ENCODE measurements at places on chromosomes 3 and 15. TPM values are rescaled to one million over a fixed set of nuclear protein-coding genes. Genes with fewer than 3 reads are reported as not detected.

The SRGAP3 gene
- total RNA-seq = 1.3 TPM

The PRTG gene
- not detected for total RNA-seq

The STAC gene
- total RNA-seq = not detected

The EFCC1 gene
- total RNA-seq = not detected

The UROC1 gene
- total RNA-seq = not detected

The LSAMP gene
- total RNA-seq = not detected

The CPNE9 gene
- 0.59 TPM for total RNA-seq

The GABRA5 gene
- not detected for total RNA-seq

The ASB14 gene
- not detected for total RNA-seq
